ENCODE measurements at places on chromosomes 5 and 9.

DNA sequence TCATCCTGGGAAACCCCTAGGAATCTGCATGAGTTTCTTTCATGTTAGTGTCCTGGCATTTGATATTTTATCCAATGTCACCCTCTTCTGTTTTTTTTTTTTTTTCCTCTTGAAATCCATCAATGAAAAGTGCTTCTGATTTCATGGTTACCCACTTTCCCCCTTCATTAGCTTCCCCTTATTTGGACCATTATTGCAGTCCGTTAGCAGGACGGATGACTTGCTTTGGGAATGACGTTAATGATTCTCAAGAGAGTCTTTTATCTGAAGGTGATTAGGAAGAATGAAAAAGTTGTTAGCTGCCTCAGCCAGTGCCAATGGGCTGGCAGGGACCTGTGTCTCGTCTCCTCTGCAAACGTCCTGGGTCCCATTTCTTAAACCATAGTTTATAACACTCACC lies 134.7 kb downstream of the SEMA6A start:
- no peak for DNase-seq

DNA sequence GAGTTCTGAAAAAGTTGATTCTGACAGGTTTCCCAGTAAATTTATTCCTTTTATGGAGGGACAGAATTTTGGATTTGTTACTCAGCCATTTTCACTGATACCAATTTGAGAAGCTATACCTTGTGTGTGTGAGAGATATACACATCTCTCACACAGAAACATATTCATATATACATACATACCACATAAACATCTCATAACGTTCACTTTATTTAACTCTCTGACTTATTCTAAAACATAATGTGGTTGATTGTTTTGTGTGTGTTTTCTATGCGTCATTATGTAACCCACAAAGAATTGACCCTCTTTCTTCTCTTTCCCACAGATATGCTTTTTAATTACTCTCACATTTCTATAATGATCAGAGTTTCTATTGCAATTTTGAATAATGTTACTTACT lies 570.8 kb upstream of the TLE4 start:
- DNase-seq = no peak

DNA sequence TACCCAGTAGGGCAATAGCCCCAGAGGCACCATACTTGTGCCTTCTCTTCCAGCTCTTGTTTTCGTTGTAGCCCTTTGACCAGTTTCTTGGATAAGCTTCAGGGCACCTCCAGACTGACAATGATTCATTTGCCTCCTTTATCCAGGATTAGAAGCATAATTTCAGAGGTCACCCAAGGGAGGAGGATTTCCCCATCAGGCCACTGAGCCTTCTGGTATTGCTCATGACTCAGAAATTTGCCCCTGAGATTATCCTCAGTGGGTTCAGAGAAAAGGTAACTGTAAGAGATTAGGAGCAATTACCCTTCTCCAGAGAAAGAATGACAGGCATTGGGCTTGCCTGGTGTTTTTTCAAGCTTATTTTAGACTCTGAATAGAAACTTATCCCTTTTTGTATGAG lies 147.9 kb downstream of the MSX2 start:
- DNase-seq = no peak

- no peak for DNase-seq
These were observed 1.9 kb downstream of the LRRC14B start for GRCh38 chr5:192970-193831.

DNA sequence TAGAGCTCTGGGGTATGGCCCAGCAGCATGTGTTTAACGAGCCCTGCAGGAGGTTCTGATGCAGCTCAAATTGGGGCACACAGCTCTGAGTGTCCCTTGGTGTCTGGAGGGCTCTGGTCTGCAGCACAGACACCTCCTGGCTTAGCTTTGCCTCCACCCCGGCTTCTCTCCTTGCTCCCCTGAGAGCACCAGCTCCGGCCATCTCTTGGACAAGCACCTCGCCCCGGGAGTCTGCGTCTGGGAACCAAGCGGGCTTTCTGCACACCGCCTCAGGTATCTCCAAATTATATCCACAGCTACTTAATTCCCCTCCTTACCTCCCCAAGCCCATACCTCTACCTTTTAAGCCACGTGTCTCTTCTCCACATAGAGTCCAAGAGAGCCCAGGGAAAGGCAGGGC lies 83.7 kb upstream of the IRX4 start:
- DNase-seq = no peak

- DNase-seq = no peak
These were observed 304.1 kb downstream of the DEPDC1B start for GRCh38 chr5:60395712-60396329.

DNA sequence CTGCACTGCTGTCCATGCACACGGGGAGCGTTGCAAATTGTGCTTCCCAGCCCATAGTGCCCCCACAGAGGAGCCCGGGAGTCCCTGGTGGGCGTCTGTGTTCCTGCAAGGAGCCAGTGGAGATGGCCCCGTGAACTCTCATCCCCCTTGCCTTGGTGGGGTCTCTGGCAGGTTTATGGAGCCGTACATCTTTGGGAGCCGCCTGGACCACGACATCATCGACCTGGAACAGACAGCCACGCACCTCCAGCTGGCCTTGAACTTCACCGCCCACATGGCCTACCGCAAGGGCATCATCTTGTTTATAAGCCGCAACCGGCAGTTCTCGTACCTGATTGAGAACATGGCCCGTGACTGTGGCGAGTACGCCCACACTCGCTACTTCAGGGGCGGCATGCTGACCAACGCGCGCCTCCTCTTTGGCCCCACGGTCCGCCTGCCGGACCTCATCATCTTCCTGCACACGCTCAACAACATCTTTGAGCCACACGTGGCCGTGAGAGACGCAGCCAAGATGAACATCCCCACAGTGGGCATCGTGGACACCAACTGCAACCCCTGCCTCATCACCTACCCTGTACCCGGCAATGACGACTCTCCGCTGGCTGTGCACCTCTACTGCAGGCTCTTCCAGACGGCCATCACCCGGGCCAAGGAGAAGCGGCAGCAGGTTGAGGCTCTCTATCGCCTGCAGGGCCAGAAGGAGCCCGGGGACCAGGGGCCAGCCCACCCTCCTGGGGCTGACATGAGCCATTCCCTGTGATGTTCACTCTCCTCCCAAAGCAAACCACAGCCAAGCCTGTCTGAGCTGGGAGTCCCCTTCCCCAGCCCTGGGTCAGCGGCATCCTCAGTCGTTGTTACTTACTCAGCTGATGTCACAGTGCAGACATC lies 3.1 kb downstream of the MRPS2 start:
- DNase-seq = no peak

GRCh38 chr9:132944294-132945185 lies at the start of gene TSC1:
Gene TSC1, minus strand, starts transcription at chr9:132944616. Its CDS starts 15,744 bp downstream, at chr9:132928872.
- peak; percentile 95 for DNase-seq

GRCh38 chr9:22840641-22841040 lies 394.0 kb downstream of the DMRTA1 start:
- no peak for DNase-seq

GRCh38 chr9:83070261-83070660 lies 7.3 kb upstream of the RASEF start:
- DNase-seq = peak; percentile 55

GRCh38 chr5:57642698-57643097 lies 160.1 kb upstream of the ACTBL2 start:
- DNase-seq = no peak

- no peak for DNase-seq
These were observed 3.7 kb downstream of the ROPN1L start for GRCh38 chr5:10445352-10445751.

Data from epithelial cell of esophagus (primary cell).